Activated CD4-positive, alpha-beta memory T cell treated with anti-CD3 and anti-CD28 coated beads, Interleukin-2, amount 10 ng/mL, durations not matched to agents 7 days and 5 days (primary cell): ENCODE measurements at places on chromosomes 12 and 14.

- no peak for DNase-seq
Observed at GRCh38 chr12:57766464-57767304, at the start of gene CYP27B1. CYP27B1 (minus strand) TSS chr12:57767078; CDS start chr12:57767041, 37 bp downstream.

- no peak for DNase-seq
Observed at GRCh38 chr14:33454707-33455106, 496.2 kb downstream of the EGLN3 start.

GRCh38 chr14:99346470-99347080 lies 74.6 kb upstream of the BCL11B start:
- DNase-seq: no peak

GRCh38 chr14:55077170-55078151 lies 26.0 kb downstream of the MAPK1IP1L start:
- DNase-seq: peak; percentile 27

- no peak for DNase-seq
Observed at GRCh38 chr14:58414845-58415244, 12.5 kb downstream of the TIMM9 start.

DNA sequence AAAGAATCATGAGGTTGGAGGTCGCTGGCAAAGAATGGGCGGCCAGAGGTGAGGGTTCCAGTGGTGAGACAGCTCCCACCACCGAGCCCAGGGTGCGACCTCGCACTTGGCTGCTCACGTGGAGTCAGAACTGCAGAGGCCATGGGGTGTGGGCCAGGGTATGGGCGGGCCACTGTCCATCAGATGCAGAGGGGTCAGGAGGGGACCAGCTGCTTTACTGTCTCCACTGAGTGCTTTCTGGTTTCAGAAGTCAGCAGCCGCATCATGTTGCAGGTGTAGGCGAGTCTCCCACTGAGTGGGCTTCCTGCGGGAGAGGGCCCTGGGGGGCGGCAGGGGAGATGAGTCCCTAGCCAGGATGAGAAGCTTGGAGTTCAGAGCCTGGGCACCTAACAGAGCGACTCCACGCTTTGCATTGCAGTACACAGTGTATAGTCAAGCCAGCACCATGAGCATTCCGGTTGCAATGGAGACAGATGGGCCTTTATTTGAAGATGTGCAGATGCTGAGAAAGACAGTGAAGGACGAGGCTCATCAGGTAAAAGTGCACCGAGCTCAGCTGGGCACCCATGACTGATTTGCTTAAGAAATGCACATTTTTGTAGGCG lies 46.9 kb upstream of the DYNC1H1 start:
- no peak for DNase-seq

DNA sequence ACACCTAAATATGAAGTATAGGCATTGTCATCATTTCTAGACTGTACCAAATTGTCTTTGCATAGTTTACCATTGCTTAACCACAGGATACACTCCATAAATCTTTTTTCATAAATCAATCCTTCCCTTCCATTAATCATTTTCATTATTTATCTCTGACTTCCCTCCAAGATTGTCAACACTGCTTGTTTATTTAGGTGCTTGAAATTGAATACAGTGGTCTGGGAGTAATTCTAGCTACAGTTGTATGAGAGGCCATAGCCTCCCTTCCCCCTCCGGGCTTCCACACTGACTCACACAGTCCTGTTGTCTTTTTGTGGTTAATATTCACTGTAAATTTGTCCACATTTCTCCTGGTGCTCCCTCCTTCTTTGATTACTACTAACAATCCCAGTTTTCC lies 114.2 kb upstream of the ARID2 start:
- no peak for DNase-seq

- DNase-seq: no peak
Observed at GRCh38 chr12:13805041-13805440, 176.4 kb downstream of the GRIN2B start.

GRCh38 chr12:31035967-31036665 lies 37.5 kb upstream of the DDX11 start:
- no peak for DNase-seq

- DNase-seq: no peak
Observed at GRCh38 chr12:57726151-57726883, 12.2 kb downstream of the AGAP2 start.

GRCh38 chr12:68367903-68368302 lies 35.7 kb upstream of the MDM1 start:
- no peak for DNase-seq

DNA sequence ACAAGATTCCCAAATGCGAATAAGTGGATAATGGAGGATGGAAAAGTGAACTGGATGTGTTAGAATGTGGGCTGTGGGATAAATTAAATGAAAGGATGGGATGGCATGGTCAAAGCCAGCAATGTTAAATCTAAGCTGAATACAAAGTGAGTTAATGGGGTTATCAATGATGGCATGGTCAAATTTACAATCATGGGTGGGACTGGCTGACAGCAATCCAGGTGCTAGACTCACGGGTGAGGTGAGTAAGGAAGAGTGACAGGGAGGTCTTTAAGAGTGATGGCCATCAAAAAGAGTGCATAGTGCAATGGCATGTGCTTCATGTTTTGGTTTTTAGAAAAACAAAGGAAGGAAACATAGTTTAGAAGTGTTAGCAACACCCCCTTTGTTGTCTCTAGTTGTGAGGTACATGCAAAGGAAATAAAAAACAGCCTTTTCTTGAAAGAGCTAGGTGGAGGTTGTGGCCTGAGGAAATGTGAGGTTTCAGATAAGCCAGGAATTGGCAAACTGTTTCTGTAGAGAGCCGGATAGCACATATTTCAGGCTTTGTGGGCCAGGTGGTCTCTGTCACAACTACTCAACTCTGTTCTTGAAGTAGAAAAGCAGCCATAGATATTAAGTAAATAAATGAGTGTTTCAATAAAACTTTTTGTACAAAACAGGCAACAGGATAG lies 328.7 kb downstream of the RPL10L start:
- DNase-seq: no peak

DNA sequence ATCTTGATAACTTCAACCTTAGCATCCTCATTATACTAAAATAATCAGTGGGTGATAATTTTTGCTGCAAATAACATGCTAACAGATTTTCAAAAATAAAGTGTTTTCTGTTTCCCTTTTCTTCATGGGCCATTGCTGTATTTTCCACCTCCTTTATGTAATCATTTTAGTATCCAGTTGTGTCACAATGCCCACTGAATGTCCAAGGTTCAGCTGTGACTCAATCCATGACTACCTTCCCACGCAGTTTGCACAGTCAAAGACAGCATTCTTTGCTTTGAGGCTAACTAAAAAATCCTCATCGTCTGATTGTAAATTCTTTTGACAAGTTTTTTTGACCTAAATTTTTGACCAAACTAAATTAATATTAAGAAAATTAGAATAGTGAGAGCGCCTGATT lies 474.1 kb downstream of the FLRT2 start:
- DNase-seq: no peak

DNA sequence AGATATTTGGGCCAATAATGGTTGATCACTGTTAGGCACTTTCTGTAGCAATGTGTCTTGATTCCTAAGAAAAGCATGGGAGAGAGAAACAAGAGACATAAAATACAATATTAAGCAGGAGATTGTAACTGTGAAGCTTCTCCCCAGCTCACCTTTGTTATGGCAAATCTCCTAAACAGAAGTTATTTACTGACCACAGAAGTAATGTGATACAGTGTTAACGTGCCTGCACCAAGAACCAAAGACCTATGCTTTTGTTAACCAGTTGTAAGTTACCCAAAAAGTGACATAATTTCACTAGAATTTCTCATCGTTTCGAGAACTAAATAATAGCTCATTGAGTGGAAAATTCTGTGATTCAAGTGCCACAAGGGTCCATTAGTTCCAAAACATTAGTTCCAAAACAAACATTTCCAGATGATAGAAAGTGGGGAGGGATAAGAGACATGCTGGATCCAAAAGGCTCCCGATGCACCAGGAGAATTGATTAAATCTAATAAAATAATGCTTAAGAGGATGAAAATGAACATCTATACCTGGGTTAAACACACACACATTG lies 14.3 kb downstream of the RERG start:
- no peak for DNase-seq

- DNase-seq: no peak
Observed at GRCh38 chr14:41235466-41235865, 371.2 kb upstream of the LRFN5 start.

DNA sequence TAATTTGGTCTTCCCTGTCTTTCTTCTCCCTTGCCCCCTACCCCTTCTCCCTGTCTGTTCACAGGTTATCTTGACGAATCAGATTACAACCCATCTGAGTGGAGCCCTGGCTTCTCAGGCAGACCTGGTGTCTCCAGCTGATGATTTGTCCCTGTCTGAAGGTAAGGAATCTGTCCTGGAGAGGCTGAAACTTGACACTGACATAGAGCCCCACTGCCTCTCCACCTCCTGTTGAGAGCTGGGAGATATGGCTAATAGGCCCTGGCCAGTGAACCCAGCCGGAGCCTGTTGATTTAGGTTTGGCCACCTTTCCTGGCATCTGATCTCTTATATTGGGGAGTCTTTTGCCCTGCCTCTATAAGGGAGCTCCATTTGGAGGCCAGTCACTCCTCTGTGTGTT lies 472.2 kb downstream of the RAD51B start:
- DNase-seq: no peak

- DNase-seq: no peak
Observed at GRCh38 chr12:93434256-93434865, 7.4 kb downstream of the UBE2N start.

DNA sequence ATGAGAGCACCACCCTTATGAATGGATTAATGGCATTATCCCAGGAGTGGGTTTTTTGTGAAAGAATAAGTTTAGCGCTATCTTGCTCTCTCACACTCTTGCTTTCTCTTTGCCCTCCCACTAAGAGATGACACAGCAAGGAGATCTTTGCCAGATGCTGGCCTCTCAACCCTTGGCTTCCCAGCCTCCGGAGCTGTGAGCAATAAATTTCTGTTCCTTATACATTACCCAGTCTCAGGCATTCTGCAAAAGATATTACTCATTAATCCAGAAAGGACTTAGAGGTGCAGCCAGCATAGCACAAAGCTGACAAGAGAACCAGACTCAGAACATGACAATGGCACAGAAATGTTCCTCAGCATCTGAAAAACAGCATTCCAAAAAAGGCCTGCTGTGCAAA lies 190.6 kb downstream of the ITPR2 start:
- DNase-seq: no peak

GRCh38 chr14:24607081-24607480 lies 2.4 kb downstream of the GZMH start:
- peak; percentile 39 for DNase-seq

GRCh38 chr14:35286003-35286600 lies 6.1 kb upstream of the PSMA6 start:
- no peak for DNase-seq

- no peak for DNase-seq
Observed at GRCh38 chr12:99418379-99418778, 229.2 kb upstream of the GARIN6 start.

GRCh38 chr12:72888693-72889092 lies 616.5 kb downstream of the TRHDE start:
- no peak for DNase-seq
